ENCODE measurements at places on chromosomes 7 and 10. TPM values are rescaled to one million over a fixed set of nuclear protein-coding genes. Genes with fewer than 3 reads are reported as not detected.

GRCh38 chr10:35217455-35217854, 90.8 kb downstream of the CREM start:
- no peak for DNase-seq
- H3K27me3 ChIP-seq = no peaks in the 10 kb centered on the region
- H3K27ac ChIP-seq = no peak overlapping the region

DNA sequence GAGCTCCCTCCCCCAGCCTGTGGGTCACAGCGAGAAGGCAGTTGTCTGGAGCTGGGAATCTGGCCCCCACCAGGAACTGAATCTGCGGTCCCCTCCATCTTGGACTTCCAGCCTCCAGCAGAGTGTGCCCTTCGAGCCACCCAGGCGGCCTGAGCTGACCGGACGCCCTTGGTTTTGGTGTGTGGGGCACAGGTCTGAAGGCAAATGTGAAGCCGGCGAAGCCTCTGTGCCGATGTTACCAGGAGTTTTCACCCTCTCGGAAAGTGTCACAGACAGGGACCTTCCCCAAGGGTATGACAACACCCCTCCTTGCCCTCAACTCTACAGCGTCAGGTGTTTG, 109.1 kb downstream of the DNAJB6 start:
- no peaks in the 10 kb centered on the region for H3K36me3 ChIP-seq
- no peaks in the 10 kb centered on the region for H3K27me3 ChIP-seq
- no peaks in the 10 kb centered on the region for H3K4me1 ChIP-seq

- no peaks in the 10 kb centered on the region for H3K27me3 ChIP-seq
- H3K4me3 ChIP-seq = no peak overlapping the region
Observed at GRCh38 chr10:122376364-122376961, 2.0 kb downstream of the PLEKHA1 start.

DNA sequence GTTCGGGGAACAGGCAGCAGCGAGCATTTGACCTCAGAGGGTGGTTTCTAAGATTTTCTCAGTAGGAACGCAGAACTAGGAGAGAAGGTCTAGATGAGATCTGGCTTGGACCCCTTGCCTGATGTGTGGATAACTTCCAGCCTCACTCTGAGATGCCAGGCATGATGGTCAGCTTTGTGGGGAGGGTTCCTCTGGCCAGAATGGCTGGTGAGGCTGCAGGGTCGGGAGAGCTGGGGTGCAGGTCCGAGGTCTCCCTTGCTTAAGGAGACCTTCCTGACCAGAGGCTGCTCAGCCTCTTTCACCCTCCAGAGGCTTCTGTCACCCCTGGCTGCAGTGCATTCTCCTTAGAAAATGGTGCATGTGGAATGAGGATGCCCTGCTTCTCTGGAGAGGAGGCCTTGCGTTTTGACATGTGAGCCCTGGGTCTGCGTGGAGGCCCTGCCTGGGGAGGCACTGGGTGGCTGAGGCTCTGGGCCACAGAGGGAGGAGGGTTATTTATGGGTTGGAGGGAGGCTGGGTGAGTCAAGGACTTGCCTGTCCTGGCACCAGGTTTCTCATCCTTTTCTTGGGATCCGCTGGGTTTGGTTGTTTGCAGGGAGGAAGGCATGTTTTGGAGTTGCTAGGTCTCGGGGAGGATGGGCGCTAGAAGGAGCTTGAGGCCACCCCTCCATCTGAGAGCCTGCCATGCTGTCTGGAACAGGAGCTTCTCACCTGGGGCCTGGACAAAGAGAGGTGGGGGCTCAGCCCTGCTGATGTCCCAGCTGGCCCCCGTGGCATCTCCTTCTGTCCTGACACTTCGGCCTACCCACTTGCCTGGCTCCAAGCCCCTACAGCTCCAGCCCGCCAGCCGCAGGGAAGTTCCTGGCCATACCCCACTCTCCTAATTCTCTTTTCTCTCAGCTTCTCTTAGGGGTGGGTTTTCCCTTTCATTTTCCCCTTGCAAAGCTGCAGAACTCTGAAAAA, 3.9 kb downstream of the FAM241B start:
- peaks cover 22% of the 10 kb centered on the region for H3K4me1 ChIP-seq
- no peaks in the 10 kb centered on the region for H3K27me3 ChIP-seq
- H3K36me3 ChIP-seq = peaks cover 15% of the 10 kb centered on the region
- H3K4me3 ChIP-seq = no peak overlapping the region

DNA sequence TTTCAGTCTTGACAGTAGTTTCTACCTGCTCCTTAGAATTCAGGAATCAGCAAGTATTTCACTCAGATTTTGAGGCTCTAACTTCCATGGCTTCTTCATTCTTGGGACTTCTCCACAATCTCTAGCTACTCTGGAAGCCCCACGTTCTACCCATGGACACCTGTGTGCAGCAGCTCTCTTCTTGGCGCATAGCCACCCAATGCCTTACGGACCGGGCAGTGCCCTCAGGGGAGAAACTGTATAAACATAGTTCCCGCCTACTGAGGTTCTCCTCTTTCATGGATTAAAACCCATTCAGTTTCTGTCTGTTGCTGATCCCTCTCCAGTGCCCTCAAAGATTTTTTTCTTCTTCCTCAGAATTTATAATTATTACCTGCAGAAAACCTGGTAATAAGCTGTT, 177.1 kb downstream of the SORCS1 start:
- no peak overlapping the region for H3K4me3 ChIP-seq
- no peak for DNase-seq
- H3K27ac ChIP-seq = no peak overlapping the region
- H3K27me3 ChIP-seq = no peaks in the 10 kb centered on the region
- no peaks in the 10 kb centered on the region for H3K36me3 ChIP-seq
- no peaks in the 10 kb centered on the region for H3K4me1 ChIP-seq

DNA sequence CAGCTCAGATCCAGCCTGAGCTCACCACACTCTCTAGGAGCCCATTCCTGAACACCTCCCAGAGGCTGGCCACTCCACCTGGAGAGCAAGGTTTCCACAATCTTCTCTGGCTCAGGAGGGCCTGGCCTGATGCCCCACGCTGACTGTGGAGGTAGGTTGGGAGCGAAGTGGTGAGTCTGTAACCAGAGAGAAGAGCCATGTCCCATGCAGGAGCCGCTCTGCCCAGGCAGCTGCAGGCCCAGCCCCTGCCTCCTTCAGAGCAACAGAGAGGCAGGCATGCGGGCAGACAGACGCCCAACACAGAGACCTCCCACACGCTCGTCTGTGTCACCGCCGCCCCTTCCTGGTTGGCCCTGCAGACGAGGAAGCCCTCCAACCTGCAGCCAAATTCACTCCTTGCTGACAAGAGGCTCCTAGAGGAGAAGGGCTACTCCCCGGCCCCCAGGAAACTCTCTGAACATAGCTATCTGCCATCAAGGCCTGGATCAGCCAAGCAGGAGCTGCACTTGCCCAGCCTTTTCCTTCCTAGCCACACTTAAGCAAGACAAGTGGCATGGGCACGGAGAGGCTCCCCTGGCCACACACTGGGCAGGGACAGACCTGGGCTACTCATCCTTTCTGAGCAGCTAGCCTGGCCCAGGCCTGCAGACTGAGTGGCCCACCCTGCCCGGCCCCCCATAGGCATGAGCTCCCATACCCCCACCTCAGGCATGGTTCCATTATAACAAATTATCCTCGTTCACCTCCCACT, 101.9 kb downstream of the GRID1 start:
- no peaks in the 10 kb centered on the region for H3K36me3 ChIP-seq
- H3K4me3 ChIP-seq = no peak overlapping the region
- no peak overlapping the region for H3K27ac ChIP-seq
- no peak for DNase-seq
- peaks cover 3% of the 10 kb centered on the region for H3K27me3 ChIP-seq

- H3K4me3 ChIP-seq = no peak overlapping the region
- no peaks in the 10 kb centered on the region for H3K4me1 ChIP-seq
- H3K27ac ChIP-seq = no peak overlapping the region
- no peaks in the 10 kb centered on the region for H3K27me3 ChIP-seq
- H3K36me3 ChIP-seq = no peaks in the 10 kb centered on the region
- no peak for DNase-seq
Observed at GRCh38 chr10:25753776-25754175, 180.3 kb upstream of the MYO3A start.

DNA sequence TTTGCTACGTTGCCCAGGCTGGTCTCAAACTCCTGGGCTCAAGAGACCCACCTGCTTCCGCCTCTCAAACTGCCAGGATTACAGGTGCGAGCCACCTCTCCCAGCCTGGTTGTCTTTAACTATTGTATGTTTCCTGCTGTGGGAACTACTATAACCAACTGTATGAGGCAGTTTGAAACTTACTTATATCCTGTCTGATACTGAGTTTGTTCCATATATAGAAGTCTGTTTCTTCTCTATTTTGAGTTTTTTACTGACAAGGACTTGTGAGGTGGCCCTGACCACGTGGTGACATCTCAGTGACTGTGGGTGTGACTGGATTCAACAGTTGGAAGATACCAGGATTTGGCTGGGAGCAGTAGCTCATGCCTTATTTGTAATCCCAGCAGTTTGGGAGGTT, 14.2 kb downstream of the FBH1 start:
- H3K4me1 ChIP-seq = no peaks in the 10 kb centered on the region
- H3K4me3 ChIP-seq = no peak overlapping the region
- no peak overlapping the region for H3K27ac ChIP-seq
- no peak for DNase-seq

DNA sequence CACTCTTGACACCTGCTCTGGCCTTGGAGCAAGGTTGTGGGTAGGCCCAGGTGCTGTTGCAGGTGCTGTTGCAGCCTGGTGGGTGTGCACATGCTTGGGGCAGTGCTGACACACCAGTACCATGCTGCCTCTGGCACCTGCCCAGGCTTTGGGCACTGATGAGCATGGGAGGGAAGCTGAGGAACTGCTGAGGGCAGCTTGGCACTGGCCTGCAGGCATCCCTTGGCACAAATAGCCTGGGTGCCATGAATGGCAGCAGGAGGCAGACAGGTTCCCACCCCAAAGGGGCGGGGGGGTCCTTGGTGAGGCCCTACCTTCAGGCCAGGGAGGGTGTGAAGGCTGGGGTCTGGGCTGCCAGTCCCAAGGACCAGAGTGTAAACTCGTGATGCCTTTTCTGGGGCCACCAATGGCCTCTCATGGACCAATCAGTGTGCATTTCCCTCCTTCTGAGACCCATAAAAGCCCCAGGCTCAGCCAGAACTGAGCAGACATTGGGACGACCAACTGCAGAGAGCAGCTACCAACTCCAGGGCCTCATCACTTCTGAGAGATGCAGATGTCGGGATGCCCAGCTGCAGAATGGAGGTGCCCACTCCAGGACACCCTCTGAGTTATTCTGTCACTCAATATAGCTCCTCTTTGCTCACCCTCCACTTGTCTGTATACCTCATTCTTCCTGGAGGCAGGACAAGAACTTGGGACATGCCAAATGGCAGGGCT, 547.4 kb downstream of the ZWINT start:
- no peak overlapping the region for H3K4me3 ChIP-seq
- H3K27me3 ChIP-seq = no peaks in the 10 kb centered on the region
- DNase-seq = no peak
- no peak overlapping the region for H3K27ac ChIP-seq
- no peaks in the 10 kb centered on the region for H3K4me1 ChIP-seq

DNA sequence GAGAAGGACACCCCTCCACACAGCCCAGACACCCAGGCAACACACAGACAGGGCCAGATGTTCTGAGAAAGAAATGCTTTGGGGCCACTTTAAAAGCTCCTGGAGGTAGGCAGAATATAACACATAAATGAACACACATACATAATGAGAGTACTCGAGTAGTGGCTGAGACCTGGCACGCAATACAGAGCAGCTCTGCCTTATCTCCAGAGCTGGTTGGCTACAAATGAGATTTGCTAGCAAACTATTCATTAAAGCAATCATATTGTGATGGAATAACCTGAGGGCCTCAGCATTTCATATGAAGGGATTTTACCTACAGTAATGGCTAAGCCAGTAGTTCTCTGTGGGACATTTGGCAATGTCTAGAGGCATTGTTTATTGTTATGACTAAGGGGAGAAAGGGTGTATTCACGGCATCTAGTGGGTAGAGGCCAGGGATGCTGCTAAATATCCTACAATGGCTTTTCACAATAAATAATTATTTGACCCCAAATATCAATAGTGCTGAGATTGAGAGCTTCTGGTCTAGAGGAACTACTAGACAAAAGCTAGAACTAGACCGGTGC, 5.5 kb upstream of the IMPDH1 start:
- no peaks in the 10 kb centered on the region for H3K36me3 ChIP-seq
- H3K27ac ChIP-seq = no peak overlapping the region
- H3K4me1 ChIP-seq = peaks cover 4% of the 10 kb centered on the region

GRCh38 chr10:88830643-88831268, 20.9 kb downstream of the ANKRD22 start:
- H3K36me3 ChIP-seq = no peaks in the 10 kb centered on the region
- H3K27me3 ChIP-seq = no peaks in the 10 kb centered on the region
- no peak for DNase-seq
- H3K4me3 ChIP-seq = no peak overlapping the region
- H3K27ac ChIP-seq = no peak overlapping the region

DNA sequence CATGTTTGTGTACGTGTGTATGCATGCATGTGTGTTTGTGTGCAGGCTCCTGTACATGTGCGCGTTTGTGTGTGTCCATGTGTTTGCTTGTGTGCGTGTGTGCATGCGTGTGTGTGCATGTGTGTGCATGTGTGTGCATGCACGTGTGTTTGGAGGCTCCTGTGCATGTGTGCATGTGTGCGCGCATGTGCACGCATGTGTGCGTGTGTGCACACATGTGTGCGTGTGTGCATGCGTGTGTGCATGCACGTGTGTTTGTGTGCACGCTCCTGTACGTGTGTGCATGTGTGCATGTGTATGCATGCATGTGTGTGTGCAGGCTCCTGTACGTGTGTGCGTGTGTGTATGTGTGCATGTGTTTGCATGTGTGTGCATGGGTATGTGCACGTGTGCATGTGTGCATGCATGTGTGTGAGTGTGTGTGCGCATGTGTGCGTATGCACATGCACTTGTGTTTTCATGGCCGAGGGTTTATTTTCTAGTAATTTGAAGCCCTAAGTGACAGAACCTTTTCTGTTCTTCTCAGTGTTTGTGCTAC, 59.2 kb downstream of the INPP5A start:
- peaks cover 16% of the 10 kb centered on the region for H3K4me1 ChIP-seq
- H3K27me3 ChIP-seq = no peaks in the 10 kb centered on the region
- no peak for DNase-seq
- no peak overlapping the region for H3K4me3 ChIP-seq

GRCh38 chr7:139855498-139856270, 26.6 kb downstream of the TBXAS1 start:
- no peak overlapping the region for H3K4me3 ChIP-seq
- H3K27me3 ChIP-seq = no peaks in the 10 kb centered on the region
- H3K4me1 ChIP-seq = peaks cover 8% of the 10 kb centered on the region
- no peaks in the 10 kb centered on the region for H3K36me3 ChIP-seq
- H3K27ac ChIP-seq = no peak overlapping the region
- DNase-seq = peak; percentile 19

Gene FZD1
- 0.35 TPM for total RNA-seq

Gene MOGAT3
- total RNA-seq = not detected

Gene SUGCT
- total RNA-seq = 2.7 TPM

Gene SFMBT2
- total RNA-seq = 39.2 TPM

Gene NAT16
- total RNA-seq = not detected

Gene ACTR3C
- 10.6 TPM for total RNA-seq

Gene NODAL
- not detected for total RNA-seq

Gene GIMAP7
- 320 TPM for total RNA-seq
